Stomach (tissue), 19 donors: ENCODE measurements at places on chromosomes 13 and 19. TPM values are rescaled to one million over a fixed set of nuclear protein-coding genes. Genes with fewer than 3 reads are reported as not detected.

PRR22 gene
- total RNA-seq = 3.0 TPM

KLK15 gene
- not detected for total RNA-seq

KIR2DL3 gene
- total RNA-seq = not detected

TMEM255B gene
- total RNA-seq = not detected

CYP2S1 gene
- total RNA-seq = 63.7 TPM

- no peak for DNase-seq
These were observed 37.5 kb upstream of the ZNRF4 start for GRCh38 chr19:5417495-5418436.

DNA sequence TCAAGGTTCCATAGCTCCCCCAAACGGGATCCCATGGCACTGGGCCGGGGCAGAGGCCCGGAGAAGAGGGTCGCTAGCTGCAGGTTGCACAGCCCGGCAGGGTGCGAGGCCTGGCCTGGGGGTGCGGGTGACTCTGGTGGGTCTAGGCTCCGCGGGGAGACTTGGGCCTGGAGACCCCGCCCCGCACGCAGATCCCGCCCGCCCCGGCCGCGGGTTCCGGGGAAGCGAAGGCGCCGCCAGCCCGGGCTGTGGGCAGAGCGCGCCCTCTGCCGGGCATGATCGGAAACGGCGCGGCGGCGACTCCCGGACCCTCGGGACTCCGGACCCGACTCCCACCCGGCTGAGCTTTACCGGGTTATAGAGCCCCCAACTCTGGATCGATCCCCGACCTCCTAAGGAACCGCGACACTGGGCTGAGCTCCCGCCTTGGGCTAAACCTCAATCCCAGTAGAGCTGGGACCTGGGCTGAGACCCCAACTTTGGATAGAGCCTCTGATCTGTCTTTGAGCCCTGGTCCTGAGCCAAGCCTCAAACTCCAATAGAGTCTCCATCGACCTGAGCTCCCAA lies 3.1 kb upstream of the TNFAIP8L1 start:
- DNase-seq = peak; percentile 69

GRCh38 chr13:71524613-71525304 lies 342.2 kb downstream of the DACH1 start:
- DNase-seq = no peak

GRCh38 chr19:49084206-49085019 lies 838 bp upstream of the SNRNP70 start:
- DNase-seq = no peak

GRCh38 chr19:9793071-9793591 lies 24.6 kb upstream of the ZNF846 start:
- peak; percentile 51 for DNase-seq

- DNase-seq = peak; percentile 93
These were observed 9.3 kb downstream of the HOOK2 start for GRCh38 chr19:12766051-12766521.

DNA sequence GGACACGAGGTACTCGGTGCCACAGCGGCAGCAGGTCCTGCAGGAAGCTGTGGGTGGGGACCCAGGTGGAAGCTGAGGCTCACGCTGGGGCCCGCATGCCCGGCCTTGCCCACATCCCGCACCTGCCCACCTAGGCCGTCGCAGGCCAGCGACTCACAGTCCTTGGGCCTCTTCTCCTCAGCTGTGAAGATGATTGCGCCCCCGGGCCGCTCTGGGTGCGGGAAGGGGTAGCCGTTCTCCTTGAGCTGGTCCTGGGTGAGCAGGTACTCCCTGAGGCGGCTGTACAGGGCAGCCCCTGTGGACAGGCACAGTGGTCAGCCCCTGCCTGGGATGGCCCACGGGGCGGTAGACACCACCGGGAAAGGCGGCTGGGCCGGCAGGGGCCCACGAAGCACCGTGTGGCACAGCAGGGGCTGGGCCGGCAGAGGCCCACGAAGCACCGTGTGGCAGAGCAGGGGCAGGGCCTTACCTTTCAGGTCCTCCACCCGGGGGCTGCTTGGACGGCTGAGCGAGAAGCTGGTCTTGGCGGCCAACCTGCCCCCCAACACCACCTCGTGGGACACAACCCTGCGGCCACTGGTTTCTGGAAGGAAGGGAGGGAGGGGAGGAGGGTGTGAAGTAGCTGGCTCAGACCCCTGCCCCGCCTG lies 6.6 kb upstream of the ATP8B3 start:
- no peak for DNase-seq

GRCh38 chr19:46841458-46842083 lies 9.1 kb downstream of the AP2S1 start:
- DNase-seq = peak; percentile 35

DNA sequence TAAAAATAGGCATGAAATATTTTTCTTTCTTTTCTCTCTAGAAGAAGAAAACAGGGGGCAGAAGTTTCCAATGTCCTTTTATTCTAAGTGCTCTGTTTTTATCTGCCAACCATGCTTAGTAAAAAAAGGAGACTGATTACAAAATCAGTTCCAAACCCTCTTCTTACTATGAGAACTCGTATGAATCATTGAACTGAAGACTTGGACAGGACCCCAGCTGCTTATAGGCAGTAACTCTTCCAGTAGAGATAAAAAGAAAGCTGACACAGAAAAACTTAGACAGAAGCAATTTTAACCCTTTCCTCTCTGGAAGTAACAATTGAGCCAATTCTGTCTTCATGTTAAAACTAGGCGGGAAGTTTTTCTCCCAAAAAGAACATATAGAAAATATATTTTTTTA lies 24.5 kb upstream of the FREM2 start:
- DNase-seq = peak; percentile 62
